ENCODE measurements at places on chromosomes 2 and 18. TPM values are rescaled to one million over a fixed set of nuclear protein-coding genes. Genes with fewer than 3 reads are reported as not detected.
A peak's percentile ranks its signal among the peaks of the same experiment; 100 is the strongest.

Gene UGT1A3
- total RNA-seq = not detected

Gene EVX2
- total RNA-seq = not detected

Gene RGPD4
- total RNA-seq = not detected

Gene BCL11A
- total RNA-seq = 159 TPM

Gene NEU2
- not detected for total RNA-seq

Gene GBX2
- total RNA-seq = not detected

Gene KIF1A
- total RNA-seq = not detected

Gene G6PC2
- total RNA-seq = not detected

Gene CDKL4
- total RNA-seq = 14.3 TPM

- DNase-seq = no peak
- H3K36me3 ChIP-seq = no peaks in the 10 kb centered on the region
- no peak overlapping the region for H3K4me3 ChIP-seq
- no peak overlapping the region for H3K27ac ChIP-seq
Measured at GRCh38 chr2:122237450-122237849, 482.0 kb downstream of the TSN start.

- H3K4me1 ChIP-seq = peaks cover 55% of the 10 kb centered on the region
- H3K36me3 ChIP-seq = peaks cover 19% of the 10 kb centered on the region
- no peak overlapping the region for H3K4me3 ChIP-seq
- no peaks in the 10 kb centered on the region for H3K27me3 ChIP-seq
- peak overlapping the region; percentile 38 for H3K27ac ChIP-seq
Measured at GRCh38 chr2:47738331-47738730, 44.6 kb upstream of the MSH6 start.

- DNase-seq = no peak
- H3K4me1 ChIP-seq = no peaks in the 10 kb centered on the region
- no peaks in the 10 kb centered on the region for H3K36me3 ChIP-seq
Measured at GRCh38 chr18:6866552-6867085, 137.1 kb downstream of the ARHGAP28 start.

GRCh38 chr2:14619441-14619840, 13.1 kb upstream of the LRATD1 start:
- H3K27me3 ChIP-seq = no peaks in the 10 kb centered on the region
- no peaks in the 10 kb centered on the region for H3K4me1 ChIP-seq
- no peak overlapping the region for H3K4me3 ChIP-seq
- H3K27ac ChIP-seq = no peak overlapping the region

DNA sequence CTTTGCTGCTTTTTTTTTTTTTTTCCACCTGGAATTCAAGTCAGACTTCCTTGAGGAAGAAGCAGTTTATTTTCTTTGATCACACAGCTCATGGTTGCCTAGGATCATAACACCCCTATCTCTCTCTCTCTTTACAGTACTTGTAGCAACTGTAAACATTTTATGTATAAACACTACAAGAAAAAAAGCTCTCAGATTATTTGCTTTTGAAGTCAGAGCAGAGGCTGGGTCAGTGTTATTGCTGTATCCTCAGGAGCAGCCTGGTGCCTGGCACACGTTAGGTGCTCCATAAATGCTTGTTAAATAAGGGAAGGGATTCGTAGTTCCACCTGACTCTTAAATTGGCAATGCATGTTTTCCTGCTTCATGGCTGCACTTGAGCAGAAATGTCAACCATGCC, 221.2 kb downstream of the TGIF1 start:
- H3K27me3 ChIP-seq = no peaks in the 10 kb centered on the region
- no peaks in the 10 kb centered on the region for H3K4me1 ChIP-seq
- no peak overlapping the region for H3K27ac ChIP-seq
- H3K36me3 ChIP-seq = no peaks in the 10 kb centered on the region
- H3K4me3 ChIP-seq = no peak overlapping the region

- H3K27me3 ChIP-seq = no peaks in the 10 kb centered on the region
- peaks cover 4% of the 10 kb centered on the region for H3K36me3 ChIP-seq
- no peak overlapping the region for H3K27ac ChIP-seq
- H3K4me1 ChIP-seq = peaks cover 3% of the 10 kb centered on the region
Measured at GRCh38 chr2:116952254-116952653, 862.2 kb upstream of the DDX18 start.

DNA sequence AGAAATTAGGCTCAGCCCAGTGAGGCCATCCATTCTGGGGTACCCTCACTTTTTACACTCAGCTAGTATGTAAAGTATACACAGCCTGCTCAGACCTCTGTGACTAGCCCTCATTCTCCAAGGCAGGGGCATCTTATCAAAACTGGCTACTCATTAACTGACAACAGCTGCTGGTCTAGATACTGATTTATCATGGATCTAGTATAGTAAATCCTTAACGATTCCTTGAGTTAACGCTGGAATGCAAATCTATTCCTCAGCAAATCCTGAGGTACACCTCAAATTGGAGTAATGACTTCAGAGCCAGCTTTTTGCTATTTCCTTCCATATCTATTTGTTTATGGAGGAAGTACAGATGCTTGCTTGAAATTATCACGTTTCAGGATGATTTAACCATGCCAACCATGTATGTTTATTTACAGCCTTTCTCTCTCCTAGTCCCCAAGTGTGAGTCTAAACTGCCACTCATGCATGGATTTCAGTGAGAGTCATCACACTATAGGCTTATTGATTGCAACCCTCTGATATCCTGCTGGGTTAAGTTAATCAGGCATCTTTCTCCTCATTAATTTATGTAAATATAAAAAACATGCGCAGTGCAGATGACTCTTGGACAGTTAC, 70.2 kb upstream of the DOK6 start:
- DNase-seq = no peak
- no peaks in the 10 kb centered on the region for H3K36me3 ChIP-seq
- no peaks in the 10 kb centered on the region for H3K4me1 ChIP-seq

GRCh38 chr2:240584486-240585031, 2.0 kb upstream of the CAPN10 start:
- peak; percentile 97 for DNase-seq
- peak overlapping the region; percentile 83 for H3K4me3 ChIP-seq
- no peaks in the 10 kb centered on the region for H3K27me3 ChIP-seq
- H3K36me3 ChIP-seq = no peaks in the 10 kb centered on the region

- H3K27ac ChIP-seq = no peak overlapping the region
- no peaks in the 10 kb centered on the region for H3K36me3 ChIP-seq
- no peaks in the 10 kb centered on the region for H3K4me1 ChIP-seq
- H3K4me3 ChIP-seq = no peak overlapping the region
- no peak for DNase-seq
Measured at GRCh38 chr2:122706757-122707223, 951.3 kb downstream of the TSN start.

- peaks cover 8% of the 10 kb centered on the region for H3K4me1 ChIP-seq
- H3K27me3 ChIP-seq = no peaks in the 10 kb centered on the region
- H3K4me3 ChIP-seq = no peak overlapping the region
Measured at GRCh38 chr2:66582987-66583880, 148.3 kb downstream of the MEIS1 start.

- H3K4me3 ChIP-seq = peak overlapping the region; percentile 86
- peaks cover 18% of the 10 kb centered on the region for H3K36me3 ChIP-seq
- H3K27me3 ChIP-seq = no peaks in the 10 kb centered on the region
- DNase-seq = peak; percentile 87
- H3K4me1 ChIP-seq = peaks cover 53% of the 10 kb centered on the region
- peak overlapping the region; percentile 64 for H3K27ac ChIP-seq
Measured at GRCh38 chr18:59900222-59901128, 679 bp downstream of the PMAIP1 start.

DNA sequence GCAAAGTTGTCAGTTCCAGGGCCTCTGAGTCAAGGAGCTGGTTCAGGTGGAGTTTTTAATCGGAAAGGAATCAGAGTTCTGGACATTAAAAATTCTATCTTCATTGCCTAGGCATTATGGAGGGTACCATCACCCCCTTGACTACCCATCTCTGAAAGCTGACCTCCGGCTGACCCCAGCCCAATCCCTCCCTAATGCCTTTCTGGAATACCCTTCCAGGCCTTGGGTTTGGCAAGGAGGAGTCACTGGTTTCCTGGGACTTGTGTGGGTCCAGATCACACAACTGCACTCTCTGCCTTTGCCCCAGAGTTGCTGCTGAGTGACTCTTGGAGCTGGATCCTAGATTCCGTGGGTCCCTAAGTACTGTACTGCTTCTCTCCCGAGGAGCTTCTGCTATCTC, 1.0 kb upstream of the OSR1 start:
- no peak overlapping the region for H3K4me3 ChIP-seq
- H3K36me3 ChIP-seq = no peaks in the 10 kb centered on the region
- H3K27me3 ChIP-seq = no peaks in the 10 kb centered on the region
- DNase-seq = no peak
- H3K4me1 ChIP-seq = peaks cover 10% of the 10 kb centered on the region
- H3K27ac ChIP-seq = no peak overlapping the region

DNA sequence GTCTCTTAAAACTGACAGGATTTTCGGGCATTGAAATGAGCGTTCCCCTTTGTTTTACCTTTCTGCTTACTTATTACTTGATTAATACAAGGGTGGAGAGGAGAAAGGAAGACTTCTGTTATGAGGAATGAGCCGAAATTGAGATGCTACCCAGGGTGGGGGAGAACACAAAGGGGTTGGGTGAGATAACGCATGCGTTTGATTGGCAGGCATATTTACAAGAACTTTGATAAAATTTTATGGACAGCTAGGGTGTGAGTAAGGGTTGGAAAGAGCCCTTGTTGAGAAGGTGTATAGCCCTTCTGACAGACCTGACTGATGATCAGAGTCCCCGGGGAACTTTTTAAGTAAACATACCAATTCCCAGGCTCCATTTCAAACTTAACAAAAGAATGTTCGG, 1.8 kb downstream of the RNF138 start:
- DNase-seq = no peak
- peak overlapping the region; percentile 67 for H3K27ac ChIP-seq

DNA sequence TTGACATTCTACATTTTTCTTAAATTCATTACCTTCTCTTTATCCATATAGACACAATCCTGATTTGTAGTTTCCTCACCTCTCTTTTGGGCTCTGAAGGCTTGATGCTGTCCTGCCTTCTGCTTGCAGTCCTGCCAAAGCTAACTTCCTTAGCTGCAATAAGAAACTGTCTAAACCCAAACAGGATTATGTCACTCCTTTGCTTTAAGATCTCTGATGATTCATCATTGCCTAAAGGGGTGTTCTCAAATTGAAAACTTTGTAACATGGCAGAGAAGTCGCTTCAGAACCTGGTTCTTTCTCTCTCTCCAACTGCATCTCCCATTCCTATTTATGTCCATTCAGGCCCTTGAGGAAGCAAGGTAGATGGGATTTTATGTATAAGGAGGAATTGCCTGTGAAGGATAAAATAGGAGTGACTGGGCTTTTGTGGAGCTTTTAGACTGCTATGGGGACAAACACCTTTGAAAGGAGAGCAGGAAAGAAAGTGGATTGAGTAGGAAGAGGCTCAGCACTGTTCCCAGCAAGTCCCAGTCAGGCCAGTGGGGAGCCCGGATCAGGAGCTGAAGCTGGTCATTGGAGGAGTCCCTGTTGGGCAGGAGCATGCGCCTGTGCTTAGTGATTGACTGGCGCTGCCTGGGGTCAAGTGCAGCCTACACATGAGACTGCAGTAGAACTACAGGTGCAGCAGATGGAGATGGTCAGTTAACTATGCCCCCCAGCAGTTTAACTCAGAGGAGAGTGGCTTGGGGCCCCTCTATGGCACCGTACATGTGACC, 390.6 kb downstream of the CTNNA2 start:
- no peak overlapping the region for H3K27ac ChIP-seq
- no peaks in the 10 kb centered on the region for H3K36me3 ChIP-seq
- no peaks in the 10 kb centered on the region for H3K27me3 ChIP-seq

GRCh38 chr2:201472411-201472810, 20.9 kb downstream of the STRADB start:
- H3K4me1 ChIP-seq = no peaks in the 10 kb centered on the region
- H3K27me3 ChIP-seq = no peaks in the 10 kb centered on the region
- H3K27ac ChIP-seq = no peak overlapping the region
- H3K4me3 ChIP-seq = no peak overlapping the region

- no peak overlapping the region for H3K4me3 ChIP-seq
- H3K27ac ChIP-seq = no peak overlapping the region
- no peaks in the 10 kb centered on the region for H3K36me3 ChIP-seq
- DNase-seq = no peak
- no peaks in the 10 kb centered on the region for H3K27me3 ChIP-seq
- no peaks in the 10 kb centered on the region for H3K4me1 ChIP-seq
Measured at GRCh38 chr2:133438026-133438425, 130.2 kb downstream of the NCKAP5 start.

- H3K27ac ChIP-seq = no peak overlapping the region
- no peaks in the 10 kb centered on the region for H3K36me3 ChIP-seq
- H3K27me3 ChIP-seq = no peaks in the 10 kb centered on the region
- H3K4me3 ChIP-seq = no peak overlapping the region
Measured at GRCh38 chr2:167506395-167506794, 618.1 kb downstream of the XIRP2 start.

GRCh38 chr18:24276994-24277393, 120.6 kb downstream of the OSBPL1A start:
- H3K36me3 ChIP-seq = no peaks in the 10 kb centered on the region
- no peak overlapping the region for H3K27ac ChIP-seq
- H3K4me1 ChIP-seq = no peaks in the 10 kb centered on the region
- no peaks in the 10 kb centered on the region for H3K27me3 ChIP-seq
- no peak overlapping the region for H3K4me3 ChIP-seq
- no peak for DNase-seq

- no peaks in the 10 kb centered on the region for H3K27me3 ChIP-seq
- no peak overlapping the region for H3K27ac ChIP-seq
- DNase-seq = no peak
Measured at GRCh38 chr2:46074501-46074900, 222.7 kb upstream of the EPAS1 start.

DNA sequence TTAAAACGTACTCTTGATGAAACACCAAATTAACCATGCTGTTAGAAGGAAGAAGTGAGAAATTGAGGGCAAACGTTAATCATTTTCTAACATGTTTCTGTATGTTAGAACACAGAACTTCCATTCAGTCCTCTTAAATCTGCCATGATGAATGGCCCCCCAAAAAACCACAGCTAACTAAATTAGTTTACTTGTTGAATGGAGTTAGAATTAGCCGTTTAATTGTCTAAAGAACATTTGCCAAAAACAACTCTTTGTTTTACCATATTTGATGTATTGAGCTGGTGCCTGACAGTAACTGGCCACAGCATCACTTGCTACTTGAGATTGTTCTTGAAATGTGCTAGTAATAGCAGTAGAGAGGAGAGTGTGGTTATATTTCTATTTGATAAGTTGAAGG, 12.7 kb downstream of the CCNYL1 start:
- H3K36me3 ChIP-seq = 0 out of 2 replicates have a peak, but pooled peaks cover 3% of the 10 kb centered on the region
- no peak overlapping the region for H3K4me3 ChIP-seq
- no peaks in the 10 kb centered on the region for H3K27me3 ChIP-seq
- DNase-seq = no peak
- peaks cover 46% of the 10 kb centered on the region for H3K4me1 ChIP-seq
- peak overlapping the region; percentile 45 for H3K27ac ChIP-seq

GRCh38 chr2:29810956-29811355, 110.4 kb downstream of the ALK start:
- no peak overlapping the region for H3K27ac ChIP-seq
- no peaks in the 10 kb centered on the region for H3K4me1 ChIP-seq
- no peaks in the 10 kb centered on the region for H3K27me3 ChIP-seq
- no peak overlapping the region for H3K4me3 ChIP-seq
- no peak for DNase-seq

DNA sequence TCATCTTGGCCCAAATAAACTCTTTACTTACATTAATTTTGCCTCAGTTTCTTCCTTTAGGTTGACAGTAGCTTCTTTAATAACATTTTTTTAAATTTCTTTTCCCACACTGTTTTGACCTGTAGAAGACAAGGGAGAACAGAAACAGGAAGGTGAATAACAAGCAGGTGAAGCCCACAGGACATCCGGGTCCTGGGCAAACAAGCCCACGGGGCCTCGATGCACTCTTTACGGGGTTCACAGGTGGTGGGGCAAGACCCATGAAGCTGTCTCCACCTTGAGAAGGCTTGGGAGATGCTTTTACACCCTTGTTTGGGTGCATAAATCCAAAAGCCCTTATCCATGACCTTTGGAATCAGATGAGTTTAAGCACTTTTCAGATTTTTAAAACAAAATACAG, 301.0 kb upstream of the MGAT5 start:
- DNase-seq = no peak
- H3K4me3 ChIP-seq = no peak overlapping the region
- no peaks in the 10 kb centered on the region for H3K27me3 ChIP-seq
- H3K27ac ChIP-seq = no peak overlapping the region

Data from Karpas-422 (cell line).